ENCODE measurements at places on chromosomes 4 and X. TPM values are rescaled to one million over a fixed set of nuclear protein-coding genes. Genes with fewer than 3 reads are reported as not detected.

Gene SUPT20HL2
- total RNA-seq, result 0.06 TPM

Gene BRS3
- not detected for total RNA-seq

Gene TMPRSS11F
- not detected for total RNA-seq

Gene AGA
- 21.0 TPM for total RNA-seq

Gene MAGEB17
- total RNA-seq, result not detected

Gene SHISA3
- total RNA-seq, result 60.1 TPM

Gene NEUROG2
- total RNA-seq, result not detected

Gene GAB1
- total RNA-seq, result 40.9 TPM

Gene SPON2
- 49.7 TPM for total RNA-seq

Gene GPAT3
- total RNA-seq, result 32.4 TPM

Gene PASD1
- not detected for total RNA-seq

Gene MAGED4B
- 35.8 TPM for total RNA-seq

Gene RASSF6
- total RNA-seq, result 5.3 TPM

Gene MID2
- total RNA-seq, result 27.5 TPM

Gene CCDC149
- 14.8 TPM for total RNA-seq

Gene BTC
- total RNA-seq, result 4.0 TPM

Gene ADAMTS3
- total RNA-seq, result 9.8 TPM

Gene MAGEE2
- total RNA-seq, result 0.47 TPM

Gene UGT2B11
- total RNA-seq, result not detected

Gene GSTCD
- 21.3 TPM for total RNA-seq

Gene HDX
- 7.8 TPM for total RNA-seq

Gene KDR
- total RNA-seq, result 67.2 TPM

Gene H2BW1
- not detected for total RNA-seq

Gene BEX5
- 3.3 TPM for total RNA-seq

Gene NAP1L5
- 9.7 TPM for total RNA-seq

Gene IBSP
- total RNA-seq, result not detected

Gene SOWAHB
- 7.1 TPM for total RNA-seq

Gene SLC25A43
- total RNA-seq, result 5.4 TPM

Gene EREG
- 0.23 TPM for total RNA-seq

Gene JCHAIN
- 5.1 TPM for total RNA-seq

Gene USP17L26
- not detected for total RNA-seq

Gene SYAP1
- 27.0 TPM for total RNA-seq

Gene CHST7
- 8.5 TPM for total RNA-seq

Gene F8A2
- not detected for total RNA-seq

Gene ZNF141
- 33.2 TPM for total RNA-seq

Gene MAGEA9B
- total RNA-seq, result not detected

Gene FOXP3
- total RNA-seq, result 0.23 TPM

Gene PPP2R2C
- total RNA-seq, result 1.1 TPM

Gene MAGEA11
- not detected for total RNA-seq

Gene CCDC120
- total RNA-seq, result 6.4 TPM

Gene CXorf49
- total RNA-seq, result not detected

Gene TMLHE
- total RNA-seq, result 30.0 TPM

Gene BTK
- total RNA-seq, result 6.0 TPM

Gene LRCH2
- 9.5 TPM for total RNA-seq

Measured in metanephros (tissue), 2 donors.